ENCODE measurements at places on chromosomes 6 and 20.

DNA sequence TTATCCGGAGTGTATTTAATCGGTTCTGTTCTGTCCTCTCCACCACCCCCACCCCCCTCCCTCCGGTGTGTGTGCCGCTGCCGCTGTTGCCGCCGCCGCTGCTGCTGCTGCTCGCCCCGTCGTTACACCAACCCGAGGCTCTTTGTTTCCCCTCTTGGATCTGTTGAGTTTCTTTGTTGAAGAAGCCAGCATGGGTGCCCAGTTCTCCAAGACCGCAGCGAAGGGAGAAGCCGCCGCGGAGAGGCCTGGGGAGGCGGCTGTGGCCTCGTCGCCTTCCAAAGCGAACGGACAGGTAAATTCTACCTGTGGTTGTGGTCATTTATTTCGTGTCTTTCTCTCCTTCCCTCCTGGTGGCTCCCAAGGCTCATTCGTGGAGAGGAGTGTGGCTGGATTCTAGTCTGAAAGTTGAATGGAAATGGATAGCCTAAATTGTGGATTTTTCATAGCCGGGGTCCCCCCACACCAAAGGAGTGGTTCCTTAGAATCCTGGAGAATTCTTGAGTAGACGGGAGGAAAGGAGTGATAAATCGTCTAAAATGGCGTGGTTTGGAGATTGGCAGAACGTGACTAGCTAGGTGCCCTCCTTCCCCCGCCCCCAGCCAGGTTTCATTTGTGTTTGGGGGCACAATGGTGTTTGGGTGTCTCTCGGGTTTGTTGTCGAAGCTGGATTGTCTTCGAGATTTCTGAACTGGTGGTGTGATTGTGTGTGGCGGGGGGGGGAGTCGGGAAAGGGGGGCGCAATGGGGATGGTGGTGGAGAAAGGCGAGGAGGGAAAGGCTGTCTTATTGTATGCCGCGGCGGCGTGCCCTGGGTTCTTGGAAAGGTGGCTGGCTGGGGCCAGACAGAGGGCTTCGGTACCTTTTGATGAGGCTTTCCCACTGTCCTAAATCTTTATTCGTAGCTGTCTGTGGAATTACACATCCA, 673 bp downstream of the MARCKS start:
- DNase-seq, result peak; percentile 38

- no peak for DNase-seq
Measured at GRCh38 chr6:5937936-5938706, 68.6 kb downstream of the NRN1 start.

- no peak for DNase-seq
Measured at GRCh38 chr20:62737271-62737811, 28.7 kb downstream of the NTSR1 start.

GRCh38 chr6:26251354-26252076, 113.5 kb upstream of the BTN3A2 start:
- no peak for DNase-seq

Measured in DMS 273 treated with DMSO at 0.1 percent for 48 hours (cell line).